ENCODE measurements at places on chromosomes 7 and 10. TPM values are rescaled to one million over a fixed set of nuclear protein-coding genes. Genes with fewer than 3 reads are reported as not detected.

GRCh38 chr10:31083765-31084184 is 52.1 kb upstream of the ZNF438 start:
- DNase-seq: no peak

DNA sequence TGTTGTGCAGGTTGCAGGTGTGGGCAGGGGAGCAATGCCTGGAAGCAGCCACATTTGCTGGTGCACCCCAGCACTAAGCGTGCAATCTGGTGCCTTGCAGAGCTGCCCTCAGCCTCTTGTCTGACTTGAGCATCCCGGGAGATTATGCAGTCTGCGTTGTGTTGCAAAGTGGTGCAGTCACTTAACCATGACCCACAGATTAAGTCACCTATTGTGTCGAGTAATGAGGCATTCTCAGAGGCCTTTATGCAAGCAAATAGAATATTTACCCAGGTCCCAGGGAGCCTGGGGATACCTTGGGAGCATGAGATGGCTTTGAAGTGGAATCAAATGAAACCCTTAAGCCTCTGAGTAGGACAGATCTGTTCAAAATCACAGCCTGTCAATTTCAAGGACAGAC is 529.0 kb downstream of the TYW1 start:
- DNase-seq: no peak

- no peak for DNase-seq
These were observed 480.6 kb downstream of the IPMK start for GRCh38 chr10:57786850-57787750.

DNA sequence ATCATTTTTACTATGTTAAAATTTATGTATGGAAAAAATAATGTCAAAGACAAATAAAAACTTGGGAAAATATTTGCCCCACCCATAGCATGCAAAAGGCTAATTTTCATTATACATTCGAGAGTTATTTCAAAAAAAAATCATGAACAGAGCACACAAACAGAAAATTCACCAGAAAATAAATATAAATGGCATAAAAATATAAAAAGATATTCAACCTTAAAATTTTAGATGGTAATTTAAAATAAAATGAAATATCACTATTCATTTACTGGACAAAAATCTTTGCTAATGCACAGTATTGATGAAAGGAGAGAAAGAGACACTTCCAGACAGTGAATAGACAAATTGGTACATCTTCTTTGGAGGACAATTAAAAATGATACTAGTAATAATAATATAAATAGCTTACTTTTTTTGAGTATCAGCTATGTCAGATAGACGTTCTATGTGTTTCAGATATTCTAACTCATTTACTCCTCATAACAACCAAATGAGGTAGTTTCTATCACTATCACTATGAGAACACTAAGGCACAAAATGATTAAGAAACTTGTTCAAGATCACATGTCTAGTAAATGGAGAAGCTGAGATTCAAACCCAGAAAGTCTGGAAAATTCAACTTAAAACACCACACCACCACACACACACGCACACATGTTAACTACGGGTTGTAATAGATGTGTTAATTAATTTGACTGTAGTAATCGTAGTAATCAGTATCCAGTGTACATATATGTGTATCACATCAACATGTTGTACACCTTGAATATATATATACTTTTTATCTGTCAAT is 63.0 kb downstream of the CCDC71L start:
- no peak for DNase-seq

DNA sequence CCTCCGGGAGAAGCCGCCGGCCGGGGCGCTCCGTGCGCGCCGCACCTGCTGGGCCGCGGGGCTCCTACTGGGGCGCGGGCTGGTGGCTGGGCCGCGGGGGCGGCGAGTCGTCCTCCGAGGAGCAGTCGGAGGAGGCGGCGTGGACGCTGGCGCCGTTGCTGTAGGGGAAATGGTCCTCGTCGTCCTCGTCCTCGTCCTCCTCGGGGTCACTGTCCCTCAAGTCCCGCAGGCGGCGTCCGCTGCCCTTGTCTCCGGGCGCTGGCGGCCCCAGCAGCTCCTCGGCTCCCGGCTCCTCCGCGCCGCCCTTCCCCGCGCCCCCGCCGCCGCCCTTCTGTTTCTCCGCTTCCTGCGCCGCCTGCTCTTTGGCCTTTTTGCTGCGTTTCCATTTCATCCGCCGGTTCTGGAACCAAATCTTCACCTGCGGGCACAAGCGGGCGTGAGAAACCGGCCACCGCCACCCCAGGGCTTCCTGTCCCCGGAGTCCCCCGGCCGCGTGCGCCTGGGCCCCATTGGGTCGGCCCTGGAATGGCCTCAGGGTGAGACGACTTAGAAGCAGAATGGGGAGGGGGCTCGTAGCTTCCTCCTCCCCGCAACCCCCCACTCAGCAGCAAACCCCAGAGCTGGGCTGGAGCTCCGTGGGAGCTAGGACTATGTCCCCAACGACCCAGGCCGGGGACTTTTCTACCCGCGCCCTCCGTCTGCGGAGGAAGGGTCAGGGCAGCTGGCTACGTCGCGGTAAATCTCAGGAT is 4.8 kb downstream of the MNX1 start:
- no peak for DNase-seq

- DNase-seq: no peak
These were observed 410.3 kb downstream of the TYW1 start for GRCh38 chr7:67406976-67407375.

The NCF1 gene
- total RNA-seq: 15.3 TPM

DNA sequence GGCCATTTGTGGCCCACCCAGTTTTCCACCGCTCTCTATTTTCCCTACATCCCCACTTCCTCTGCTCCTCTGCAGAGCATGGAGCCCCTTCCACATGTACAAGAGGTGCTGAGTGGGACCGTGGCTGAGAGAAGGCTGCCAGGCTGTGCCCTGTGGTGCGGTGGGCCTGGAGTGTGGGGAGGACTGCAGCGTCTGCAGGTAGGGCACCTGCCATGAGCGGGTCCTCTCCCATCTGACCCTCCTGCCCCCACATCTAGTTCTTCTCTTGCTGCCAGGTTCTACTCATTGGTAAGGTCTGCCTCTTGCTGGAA is 145.6 kb upstream of the FAM20C start:
- DNase-seq: no peak

The HTR7 gene
- 0.94 TPM for total RNA-seq

GRCh38 chr7:40077849-40078248 is 56.6 kb downstream of the MPLKIP start:
- no peak for DNase-seq

GRCh38 chr10:63265222-63265617 is 132.1 kb downstream of the NRBF2 start:
- no peak for DNase-seq

GRCh38 chr7:149823191-149823630 is 15.0 kb upstream of the ZNF862 start:
- no peak for DNase-seq

DNA sequence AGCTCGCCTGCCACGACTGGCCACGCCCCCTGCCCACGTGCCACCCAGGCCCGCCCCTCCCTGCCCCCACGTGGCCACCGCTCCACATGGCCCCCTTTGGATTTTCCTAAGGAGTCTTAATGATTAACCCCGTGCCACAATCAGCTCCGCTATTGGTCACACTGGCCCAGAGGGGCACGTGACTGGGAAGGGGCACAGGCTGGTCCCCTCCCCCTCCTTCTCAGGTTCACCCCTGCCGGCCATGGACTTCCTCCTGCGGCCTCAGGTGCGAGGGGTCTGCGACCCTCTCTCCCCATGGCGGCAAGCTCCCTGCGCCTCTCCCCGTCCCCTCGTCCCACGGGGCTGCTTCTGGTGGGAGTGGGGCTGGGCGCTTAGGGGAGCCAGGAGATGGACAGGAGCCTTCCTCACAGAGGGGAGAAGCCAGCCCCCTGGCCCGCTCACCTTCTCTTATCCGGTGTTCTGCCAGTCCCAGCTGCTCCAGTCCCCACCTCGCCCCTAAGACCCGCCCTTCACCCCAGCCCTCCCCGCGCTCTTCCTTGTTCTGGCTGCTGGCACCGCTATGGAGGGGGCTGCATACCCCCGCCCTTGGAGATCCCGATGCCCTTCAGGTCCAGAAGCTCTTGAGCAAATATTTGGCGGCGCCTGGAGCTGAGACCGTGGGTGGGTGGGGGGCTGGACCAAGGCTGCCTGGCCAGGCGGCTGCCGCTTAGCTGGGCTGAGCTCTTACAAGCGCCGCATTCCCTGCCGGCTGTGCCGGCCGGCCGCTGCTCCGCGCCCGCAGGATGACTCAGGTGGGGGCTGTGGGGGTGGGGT is 3.2 kb downstream of the SLC4A2 start:
- DNase-seq: no peak

- no peak for DNase-seq
These were observed 44.9 kb downstream of the FIGNL1 start for GRCh38 chr7:50405221-50405620.

DNA sequence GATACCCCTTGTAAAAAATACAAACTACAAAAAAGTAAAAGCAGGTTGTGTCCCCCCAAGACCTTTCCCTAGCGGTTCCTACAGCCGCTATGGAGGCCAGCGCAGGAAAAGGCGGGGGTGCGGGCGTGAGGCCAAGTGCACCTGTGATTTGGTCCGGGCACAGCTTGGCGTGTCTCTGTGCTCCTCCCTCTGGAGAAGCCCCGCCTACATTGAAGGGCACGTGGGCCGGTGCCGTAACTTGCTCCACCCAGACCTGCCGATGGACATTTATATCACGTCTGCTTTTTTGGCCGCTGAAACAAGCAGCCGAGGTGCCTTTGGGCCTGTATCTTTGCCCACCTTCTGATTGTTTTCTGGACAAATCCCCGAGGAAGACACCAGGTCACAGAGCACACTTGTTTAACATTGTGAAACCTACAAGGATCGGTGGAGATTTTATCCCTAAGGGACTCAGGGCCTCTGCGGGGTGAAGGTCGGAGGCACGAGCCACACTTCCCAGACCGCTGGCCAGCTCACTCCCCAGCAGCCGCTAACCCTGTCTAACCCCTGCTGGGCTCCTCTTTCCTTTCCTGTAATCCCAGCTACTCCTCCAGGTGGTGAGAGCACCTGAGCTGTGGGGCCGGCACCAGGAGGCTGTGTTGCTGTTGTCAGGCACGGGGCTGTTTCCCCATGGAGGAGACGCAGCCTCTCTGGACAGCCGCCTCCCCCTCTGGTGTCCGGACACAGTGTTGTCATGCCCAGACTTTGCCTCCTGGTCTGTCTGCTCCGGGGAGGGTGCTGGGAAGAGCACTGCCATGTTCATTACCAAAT is 18.8 kb upstream of the INPP5A start:
- DNase-seq: peak; percentile 80

The MPP7 gene
- 7.8 TPM for total RNA-seq

DNA sequence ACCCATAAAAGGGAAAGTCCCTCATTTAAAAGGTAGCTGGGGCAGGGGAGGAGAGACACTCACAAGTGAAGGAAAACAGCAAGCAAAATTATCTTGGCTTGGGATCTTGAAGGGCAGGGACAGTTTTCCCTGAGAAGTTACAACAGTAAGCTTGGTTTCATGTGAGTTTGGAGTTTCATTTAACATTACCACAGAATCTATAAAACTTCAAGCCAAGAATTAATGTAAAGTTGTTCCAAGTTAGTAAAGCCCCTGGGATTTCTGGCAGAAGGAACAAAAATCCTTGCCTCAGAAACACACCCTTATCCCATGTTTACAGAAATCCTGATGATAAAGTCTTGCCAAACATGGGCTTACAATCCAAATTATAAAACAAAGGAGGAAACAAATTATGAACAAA is 19.2 kb downstream of the CRPPA start:
- no peak for DNase-seq

- no peak for DNase-seq
These were observed 64.5 kb downstream of the RAMP3 start for GRCh38 chr7:45221896-45222604.

- DNase-seq: no peak
These were observed 55.0 kb downstream of the CCNY start for GRCh38 chr10:35391153-35391953.

The EPO gene
- not detected for total RNA-seq

DNA sequence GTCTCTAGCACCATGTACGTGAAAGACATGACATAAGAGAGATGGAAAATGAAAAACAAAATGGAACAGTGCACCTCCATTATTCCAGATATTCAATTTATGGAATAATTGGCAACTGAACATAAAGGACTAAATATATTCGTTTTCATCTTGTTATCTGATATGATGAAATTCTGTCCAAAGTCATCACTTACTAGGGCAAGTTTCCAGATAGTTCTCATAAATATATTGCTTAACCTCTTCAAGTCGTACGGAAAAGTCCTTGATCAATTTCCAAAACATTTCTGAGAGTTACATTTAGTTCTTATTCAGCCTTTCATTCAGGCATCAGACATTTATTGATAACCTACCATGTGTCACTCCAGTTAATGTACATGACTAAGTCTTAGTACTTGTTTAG is 185.2 kb downstream of the HGF start:
- DNase-seq: no peak

DNA sequence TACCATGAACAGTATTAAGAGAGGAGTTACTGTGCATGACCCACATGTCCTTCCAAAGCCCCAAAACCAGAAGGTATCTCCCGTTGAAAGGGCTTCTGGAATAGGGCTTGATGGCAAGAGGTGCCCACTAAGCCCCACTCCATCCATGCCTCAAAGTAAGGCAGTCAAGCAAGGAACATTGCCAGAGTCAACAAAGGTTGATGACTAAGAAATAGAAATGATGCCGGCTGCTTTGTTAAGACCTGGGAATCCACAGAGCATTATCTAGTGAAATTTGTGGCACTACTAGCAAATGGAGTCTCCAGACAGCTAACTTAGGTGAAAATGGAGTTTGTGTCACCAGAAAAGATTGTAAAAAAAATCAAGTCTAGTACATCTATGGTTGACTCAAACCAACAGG is 6.2 kb downstream of the SFR1 start:
- no peak for DNase-seq

GRCh38 chr7:11831156-11831735 is 752 bp downstream of the THSD7A start:
- DNase-seq: no peak

DNA sequence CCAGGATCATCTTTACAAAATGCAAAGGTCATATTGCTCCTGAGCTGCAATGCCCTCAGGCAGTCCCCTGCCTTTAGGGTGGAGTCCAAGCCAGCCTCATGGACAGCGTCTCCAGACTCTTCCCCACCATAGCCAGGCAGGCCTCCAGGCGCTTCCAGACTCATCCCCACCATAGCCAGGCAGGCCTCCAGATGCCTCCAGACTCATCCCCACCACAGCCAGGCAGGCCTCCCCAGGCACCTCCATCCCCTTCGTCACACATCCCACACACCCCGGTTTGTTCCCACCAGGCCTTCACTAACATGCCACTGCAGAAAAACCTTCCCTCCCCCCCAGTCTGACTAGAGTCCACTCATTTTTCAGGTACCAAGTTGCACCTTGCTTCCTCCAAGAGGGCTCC is 70.1 kb downstream of the PTPRN2 start:
- DNase-seq: no peak

DNA sequence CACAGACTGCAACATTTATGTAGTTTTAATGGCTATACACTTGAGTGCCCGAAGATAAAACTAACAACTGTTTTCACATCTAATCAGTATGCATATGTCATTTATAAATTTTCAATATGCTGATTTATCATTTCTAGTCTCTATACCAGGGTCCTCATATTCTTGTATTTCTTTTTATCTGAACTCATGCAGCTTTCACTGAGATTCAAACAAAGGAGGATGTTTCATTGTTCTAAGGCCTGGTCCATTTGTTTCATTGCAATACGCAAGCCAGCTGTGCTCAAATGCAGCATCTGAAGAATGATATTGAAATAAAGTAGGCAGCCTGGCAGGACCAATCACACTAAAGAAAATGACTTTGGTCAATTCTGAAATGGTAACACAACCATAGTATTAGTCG is 31.7 kb downstream of the MAGI2 start:
- no peak for DNase-seq

The NXPH1 gene
- not detected for total RNA-seq

- no peak for DNase-seq
These were observed 194.5 kb upstream of the AHR start for GRCh38 chr7:17103984-17104383.

All from sciatic nerve (tissue), 2 donors.